ENCODE measurements at places on chromosomes 5 and 9.
A peak's percentile ranks its signal among the peaks of the same experiment; 100 is the strongest.

DNA sequence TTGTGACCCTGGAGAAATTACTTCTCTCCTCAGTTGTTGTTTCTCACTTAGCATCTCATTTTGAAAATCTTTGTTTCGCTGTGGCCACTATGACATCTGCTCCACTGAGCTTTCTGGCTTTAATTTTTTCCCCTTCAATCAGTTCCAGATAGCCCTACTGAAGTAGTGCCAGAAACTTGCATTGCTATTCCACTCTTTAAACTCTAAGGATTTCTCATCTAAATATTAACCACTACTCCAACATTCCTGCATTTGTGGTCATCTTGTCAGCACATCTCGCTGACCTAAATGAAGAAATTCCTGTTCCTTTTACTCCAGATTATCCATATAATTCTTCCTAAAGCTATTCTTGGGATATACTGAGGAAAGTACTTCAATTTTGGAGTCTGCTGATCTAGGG, 15.3 kb upstream of the NOL6 start:
- no peak for DNase-seq

- DNase-seq: no peak
Measured at GRCh38 chr9:121958530-121958929, 134.6 kb downstream of the TTLL11 start.

GRCh38 chr5:133618141-133618540, 5.8 kb upstream of the FSTL4 start:
- no peak for DNase-seq

DNA sequence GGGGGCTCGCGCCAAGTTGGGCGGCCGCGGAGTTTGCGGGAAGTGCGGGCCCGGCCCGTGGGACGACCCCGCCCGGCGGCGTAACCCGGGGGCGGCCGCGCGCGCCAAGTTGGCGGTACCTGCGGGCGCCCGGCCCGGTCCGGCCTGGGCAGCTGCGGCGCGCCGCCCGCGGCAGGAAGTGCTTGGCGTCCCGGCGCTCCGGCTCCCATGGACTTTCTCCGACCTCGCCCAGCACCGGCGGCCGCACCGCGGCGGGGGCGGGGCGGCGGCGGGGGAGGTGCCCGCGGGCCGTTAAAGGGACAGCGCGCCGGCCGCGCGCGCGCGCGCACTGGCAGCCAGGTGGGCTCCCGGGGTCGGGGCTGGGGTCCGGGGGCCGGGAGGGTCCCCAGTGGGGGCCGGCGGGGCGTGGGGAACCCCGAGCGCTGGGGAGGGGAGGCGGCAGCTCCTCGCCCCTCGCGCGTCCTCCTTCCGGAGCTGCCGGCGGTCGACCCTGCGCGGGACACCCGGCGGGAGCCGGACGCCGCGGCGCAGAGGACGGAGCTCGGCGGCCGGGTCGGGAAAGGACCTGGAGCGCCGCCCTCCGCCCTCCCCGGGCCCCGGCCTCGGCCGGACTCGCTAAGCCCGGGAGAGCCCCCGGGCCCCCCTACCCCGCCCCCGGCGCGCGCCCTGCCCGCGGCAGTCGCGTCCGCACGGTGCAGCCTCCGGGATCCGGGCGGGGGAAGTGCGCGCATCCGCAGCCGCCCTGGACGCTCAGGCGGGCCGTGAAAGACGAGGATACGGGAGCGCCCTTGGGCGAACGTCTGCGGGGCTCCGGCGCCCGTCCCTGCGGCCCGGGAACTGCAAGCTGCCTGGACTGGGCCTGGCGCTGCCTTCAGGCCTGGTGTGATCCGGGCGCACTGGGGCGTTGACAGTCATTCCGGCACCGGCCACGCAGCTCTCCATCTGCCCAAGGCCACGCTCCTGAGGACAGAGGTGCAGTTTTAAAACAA, at the start of gene NACC2:
TSS of gene NACC2 (minus strand) at position 220 of the 989 bp plus-strand sequence. CDS start 44,768 bp downstream, outside the sequence.
- DNase-seq: peak; percentile 69

DNA sequence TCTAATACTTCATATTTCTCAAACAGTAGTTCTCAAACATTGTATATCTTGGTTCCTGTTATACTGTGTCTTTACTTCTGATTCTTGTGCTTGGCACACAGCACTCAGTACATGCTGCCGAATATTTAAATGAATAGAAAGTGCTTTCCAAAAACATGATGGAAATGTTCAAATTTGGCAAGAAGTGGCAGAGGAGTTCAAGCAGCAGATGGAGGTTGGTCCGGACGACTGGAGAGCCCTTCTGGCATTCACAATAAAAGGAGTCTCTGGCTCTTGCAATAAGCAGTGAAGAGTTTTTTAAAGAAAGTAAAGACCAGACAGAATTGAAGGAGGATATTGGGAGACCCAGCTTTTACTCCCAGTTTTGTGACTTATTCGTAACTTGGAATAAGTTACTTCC, 36.3 kb downstream of the TSTD2 start:
- DNase-seq: no peak

GRCh38 chr5:117245130-117245529, 670.5 kb upstream of the SEMA6A start:
- no peak for DNase-seq

DNA sequence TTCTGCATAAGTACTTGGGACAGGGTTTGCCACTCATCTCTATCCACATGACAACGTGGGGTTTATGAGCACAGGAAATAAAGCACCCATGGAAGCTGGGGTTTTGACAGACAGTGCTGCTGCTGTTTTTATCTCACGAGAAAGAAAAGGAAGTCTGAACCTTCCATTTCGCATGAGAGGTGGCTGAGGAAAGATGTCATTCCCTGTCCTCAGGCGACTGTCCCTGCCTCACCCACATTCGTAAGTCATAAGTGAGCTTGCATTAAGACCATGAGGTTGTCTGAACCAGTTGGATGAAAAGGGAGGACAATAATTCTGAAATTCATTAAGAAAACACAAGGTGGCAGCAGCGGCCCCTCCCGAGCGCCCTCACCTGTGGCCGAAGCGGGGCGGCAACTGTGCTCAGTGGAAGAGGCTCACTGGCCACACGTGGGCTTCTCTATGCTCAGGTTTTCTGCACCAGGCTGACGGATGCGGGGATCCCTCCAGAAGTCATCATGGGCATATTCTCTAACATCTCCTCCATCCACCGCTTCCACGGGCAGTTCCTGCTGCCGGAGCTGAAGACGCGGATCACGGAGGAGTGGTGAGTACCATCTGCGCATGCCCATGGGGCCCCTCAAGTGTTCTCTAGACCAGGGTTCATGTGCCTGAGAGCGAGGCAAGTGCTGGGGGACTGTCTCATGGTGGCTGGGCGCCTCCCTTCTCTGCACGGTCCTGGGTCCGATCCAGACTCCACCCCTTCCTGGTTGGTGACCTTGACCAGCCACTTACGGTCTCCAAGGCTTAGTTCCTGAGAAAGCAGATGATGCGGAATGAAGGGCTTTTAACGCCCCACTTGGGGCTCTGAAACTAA, 54.7 kb upstream of the SUSD3 start:
- peak; percentile 55 for DNase-seq

DNA sequence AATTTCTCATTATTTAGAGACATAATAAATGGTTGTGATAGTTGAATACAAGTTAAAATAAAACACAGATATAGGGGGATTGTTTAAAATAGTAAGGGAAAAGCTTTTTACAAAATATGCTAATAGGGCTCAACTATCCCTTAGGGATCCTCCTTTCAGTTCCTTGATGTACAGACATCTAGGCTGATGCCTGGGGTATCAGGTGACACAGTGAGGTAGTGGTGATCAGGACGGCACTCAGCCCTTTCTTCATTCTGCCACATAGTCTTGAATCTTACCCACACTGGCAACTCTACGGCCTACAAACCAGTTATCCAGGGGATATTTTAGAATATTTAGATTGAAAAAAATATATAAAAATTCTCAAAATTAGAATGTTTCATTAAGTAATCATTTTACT, 12.5 kb upstream of the SLC35D2 start:
- DNase-seq: no peak

DNA sequence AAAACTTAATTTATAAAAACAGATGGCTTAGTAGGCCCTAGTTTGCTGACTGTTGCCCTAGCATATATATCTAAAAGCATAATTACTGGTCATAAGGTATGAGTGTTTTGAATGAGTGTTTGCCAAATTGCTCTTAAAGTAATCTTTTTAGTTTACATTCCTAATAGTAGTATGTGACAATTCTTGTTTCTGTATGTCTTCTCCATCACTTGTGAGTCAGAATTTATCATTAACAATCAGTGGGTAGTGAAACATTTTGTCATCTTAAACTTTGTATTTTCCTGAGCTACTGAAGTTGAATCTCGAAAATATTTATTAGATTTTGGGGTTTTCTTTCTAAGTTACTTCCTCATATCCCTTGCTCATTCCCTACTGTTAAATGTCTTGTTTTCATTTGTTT, 49.6 kb downstream of the APC start:
- no peak for DNase-seq

GRCh38 chr9:129435988-129436717, 184.7 kb downstream of the C9orf50 start:
- DNase-seq: no peak

GRCh38 chr9:4315582-4316215, 15.8 kb upstream of the GLIS3 start:
- peak; percentile 80 for DNase-seq

Data from suppressor macrophage treated with lipopolysaccharide for 4 hours (primary cell).